ENCODE measurements at places on chromosomes 3 and 15.

DNA sequence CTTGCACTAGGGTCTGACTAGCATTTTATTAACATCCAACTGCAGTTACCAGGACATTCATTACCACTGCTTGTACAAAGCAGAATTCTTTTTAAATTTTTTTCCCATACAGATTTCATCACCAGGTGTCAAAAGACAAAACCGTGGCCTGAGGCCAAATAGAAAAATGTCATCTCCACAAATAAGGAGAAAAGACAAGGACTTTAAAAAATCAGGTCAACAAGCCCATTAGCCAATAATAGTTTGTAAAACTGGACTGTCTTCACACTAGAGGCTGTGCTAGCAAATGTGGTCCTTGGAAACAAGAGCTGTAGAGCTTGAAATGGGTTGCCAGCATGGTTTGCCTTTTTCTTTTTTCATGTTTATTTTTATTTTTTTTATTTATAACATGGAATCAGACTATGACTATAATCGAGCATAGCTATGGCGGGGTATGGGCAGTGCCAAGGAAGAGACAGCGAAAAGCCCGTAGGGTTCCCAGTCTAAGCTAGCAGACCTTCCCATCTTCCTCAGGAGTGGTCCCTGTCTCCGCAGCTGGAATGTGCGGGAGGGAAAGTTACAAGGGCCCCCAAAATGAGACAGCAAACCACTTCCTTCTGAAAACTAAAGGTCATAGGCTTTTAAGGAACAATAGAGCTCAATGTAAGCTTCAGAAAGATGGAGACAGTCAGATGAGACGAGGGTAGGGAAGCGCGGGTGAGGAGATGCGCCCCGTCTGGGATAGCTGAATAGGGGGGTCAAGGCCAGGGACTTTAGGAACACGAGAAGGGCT, 1.5 kb downstream of the PTPN9 start:
- DNase-seq: peak; percentile 63

DNA sequence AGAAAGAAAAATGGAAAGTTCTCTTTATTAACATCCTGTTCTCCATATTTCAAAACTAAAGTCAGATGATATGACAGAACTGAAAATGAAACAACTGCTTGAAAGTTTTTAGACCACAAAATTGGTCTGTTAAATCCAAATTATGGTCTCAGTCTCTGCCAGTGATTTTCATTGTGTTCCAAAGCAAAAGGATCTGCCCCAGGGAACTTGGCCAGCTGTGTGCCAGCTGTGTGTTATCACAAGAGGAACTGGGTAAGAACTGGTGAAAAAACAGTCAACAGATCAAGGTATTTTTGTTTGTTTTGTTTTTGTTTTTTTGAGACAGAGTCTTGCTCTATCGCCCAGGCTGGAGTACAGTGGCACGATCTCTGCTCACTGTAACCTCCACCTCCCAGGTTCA, 323.3 kb downstream of the CTNNB1 start:
- DNase-seq: peak; percentile 13

GRCh38 chr15:54131410-54131809, 153.2 kb downstream of the UNC13C start:
- DNase-seq: no peak

DNA sequence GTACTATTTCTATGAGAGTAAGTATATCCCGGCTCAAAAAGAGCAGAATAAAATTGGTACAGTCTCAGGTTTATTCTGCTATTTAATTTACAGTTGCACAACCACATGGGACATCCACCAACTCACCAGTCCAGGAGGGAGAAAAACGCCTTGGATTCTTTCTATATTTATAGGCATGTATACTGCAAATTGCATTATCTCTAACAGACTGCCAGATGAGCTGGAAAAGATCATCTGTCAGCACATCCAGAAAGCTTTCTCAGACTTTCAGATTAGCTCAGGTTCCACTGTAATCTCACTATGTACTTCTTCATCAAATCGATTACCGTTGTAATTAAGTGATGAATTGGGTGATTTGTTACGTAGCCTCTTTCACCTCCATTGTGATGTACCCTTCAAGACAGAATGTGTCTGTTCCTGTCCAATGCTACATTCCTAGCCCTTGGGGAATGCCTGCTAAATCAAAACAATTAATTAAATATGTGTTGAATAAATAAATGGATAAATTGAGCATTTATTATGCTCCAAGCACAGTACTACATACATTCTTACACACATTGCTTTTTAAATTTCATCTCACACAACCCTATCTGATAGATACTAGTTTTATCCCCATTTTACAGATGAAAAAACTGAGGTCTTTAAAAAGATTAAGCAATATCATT, 38.1 kb upstream of the TMC3 start:
- no peak for DNase-seq

DNA sequence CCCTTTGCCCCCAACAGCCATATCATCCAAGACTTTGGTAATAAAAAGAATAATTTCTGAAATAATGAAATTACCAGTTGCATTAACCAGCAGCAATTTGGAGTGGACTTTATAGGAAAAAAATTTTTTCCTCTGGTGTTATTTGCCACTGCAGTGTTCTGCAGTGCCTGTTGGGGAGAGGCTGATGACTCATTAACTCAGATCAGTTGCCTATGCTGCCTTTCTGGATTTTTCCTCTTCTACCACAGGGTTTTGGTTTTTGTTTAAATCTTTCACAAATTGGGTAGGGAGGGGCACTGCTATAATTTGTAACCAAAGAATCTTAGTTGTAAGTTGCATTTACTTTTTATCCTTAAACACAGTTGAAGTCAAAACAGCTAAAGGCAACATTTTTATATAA, 22.7 kb downstream of the ATP6V1A start:
- DNase-seq: no peak

- DNase-seq: no peak
These were observed 20.6 kb upstream of the IL20RB start for GRCh38 chr3:136937175-136937574.

- no peak for DNase-seq
These were observed 10.0 kb upstream of the INO80 start for GRCh38 chr15:41125931-41126642.

GRCh38 chr3:24191801-24192403, 246.8 kb downstream of the NR1D2 start:
- DNase-seq: no peak

All from muscle of back (tissue), 13 donors.